SK-N-MC (cell line): ENCODE measurements at places on chromosomes 2 and 18.

- no peak for DNase-seq
Observed at GRCh38 chr2:23497063-23497462, 112.1 kb downstream of the KLHL29 start.

DNA sequence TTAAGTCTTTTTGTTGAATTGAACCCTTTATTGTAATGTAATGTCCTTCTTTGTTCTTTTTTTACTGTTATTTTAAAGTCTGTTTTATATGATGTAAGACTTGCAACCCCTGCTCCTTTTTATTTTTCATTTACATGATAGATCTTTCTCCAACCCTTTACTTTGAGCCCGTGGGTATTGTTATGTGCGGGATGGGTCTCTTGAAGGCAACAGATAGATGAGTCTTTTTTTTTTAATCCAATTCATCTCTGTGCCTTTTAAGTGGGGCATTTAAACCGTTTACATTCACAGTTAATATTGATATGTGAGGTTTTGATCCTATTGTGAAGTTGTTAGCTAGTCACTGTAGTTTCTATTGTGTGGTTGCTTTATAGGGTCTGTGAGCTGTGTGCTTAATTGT, 120.6 kb downstream of the NCOA1 start:
- DNase-seq, result no peak

DNA sequence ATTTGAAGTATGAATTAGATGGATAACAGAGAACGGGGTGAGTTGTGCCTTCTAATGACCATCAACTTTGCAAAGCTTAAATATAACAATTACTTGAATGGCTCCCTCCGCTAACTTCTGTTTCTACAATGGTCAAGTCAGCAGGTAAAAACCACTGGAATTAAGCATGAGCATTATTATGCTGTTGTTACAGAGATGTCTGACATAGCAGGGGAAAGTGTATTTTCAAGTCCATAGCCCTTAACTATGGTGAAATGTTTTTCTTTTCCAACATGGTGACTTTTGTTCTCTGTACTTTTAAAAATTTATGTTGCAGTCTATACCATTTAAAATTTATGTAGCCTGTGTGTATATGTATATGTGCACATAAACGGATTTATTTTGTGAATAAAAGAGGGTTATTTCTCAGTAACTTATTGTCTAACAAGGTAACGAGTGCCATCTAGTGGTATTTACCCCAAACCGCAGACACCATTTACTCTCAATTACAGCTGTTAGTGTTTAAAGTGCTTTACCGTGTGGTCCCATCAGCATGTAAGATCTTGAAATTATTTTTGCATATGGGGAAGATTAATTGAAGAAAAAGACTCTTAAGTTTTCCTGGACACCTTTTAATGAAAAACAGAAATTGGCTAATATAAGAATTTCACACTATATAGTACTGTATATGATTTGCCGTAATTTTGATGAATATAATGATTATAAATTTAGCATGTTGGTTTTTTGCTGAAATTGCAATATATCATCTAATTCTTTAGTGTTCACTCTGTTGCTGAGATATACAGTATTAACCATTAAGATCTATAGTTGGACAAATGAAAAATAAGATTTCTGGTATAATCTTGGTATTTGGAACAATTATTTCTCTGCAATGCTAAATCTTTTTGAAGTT, 78.2 kb downstream of the UBE2E3 start:
- no peak for DNase-seq

DNA sequence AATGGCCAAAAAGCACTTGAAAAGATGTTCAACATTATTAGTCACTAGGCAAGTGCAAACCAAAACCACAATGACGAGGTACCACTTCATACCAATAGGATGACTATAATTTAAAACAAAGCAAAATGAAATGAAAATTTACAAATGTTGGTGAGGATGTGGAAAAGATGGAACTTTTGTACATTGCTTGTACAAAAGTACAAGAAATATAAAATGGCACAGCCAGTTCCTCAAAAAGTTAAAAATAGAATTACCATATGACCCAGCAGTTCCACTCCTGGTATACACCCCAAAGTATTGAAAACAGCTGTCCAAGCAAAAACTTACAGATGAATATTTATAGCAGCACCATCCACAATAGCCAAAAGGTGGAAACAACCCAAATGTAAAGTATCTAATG, 107.8 kb upstream of the XPO1 start:
- DNase-seq, result no peak

DNA sequence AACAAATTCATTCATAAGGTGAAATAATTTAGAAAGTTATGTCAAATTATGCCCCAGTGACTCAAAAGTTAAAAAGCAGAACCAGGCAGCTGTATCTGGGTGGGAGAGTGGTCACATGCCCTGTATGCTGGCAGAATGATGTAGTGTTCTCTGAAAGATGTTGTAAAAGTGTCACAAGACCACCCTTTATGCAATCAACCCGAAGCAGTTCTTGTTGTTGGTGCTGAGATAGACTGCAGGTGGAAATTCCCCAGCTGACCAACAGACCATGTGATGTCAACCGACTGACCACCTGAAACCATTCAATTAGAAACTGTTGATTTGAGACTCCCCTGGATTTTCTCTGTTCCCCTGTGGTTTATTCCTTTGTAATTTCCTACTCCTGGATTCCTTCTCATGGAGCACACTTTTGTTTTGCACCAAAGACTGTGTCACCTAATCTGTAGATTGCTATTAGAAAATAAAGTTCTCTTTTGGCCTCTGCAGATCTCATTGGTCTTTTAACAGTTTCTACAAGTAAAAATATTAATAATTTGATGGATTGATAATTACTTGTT, 1341.3 kb upstream of the LRRTM1 start:
- no peak for DNase-seq

DNA sequence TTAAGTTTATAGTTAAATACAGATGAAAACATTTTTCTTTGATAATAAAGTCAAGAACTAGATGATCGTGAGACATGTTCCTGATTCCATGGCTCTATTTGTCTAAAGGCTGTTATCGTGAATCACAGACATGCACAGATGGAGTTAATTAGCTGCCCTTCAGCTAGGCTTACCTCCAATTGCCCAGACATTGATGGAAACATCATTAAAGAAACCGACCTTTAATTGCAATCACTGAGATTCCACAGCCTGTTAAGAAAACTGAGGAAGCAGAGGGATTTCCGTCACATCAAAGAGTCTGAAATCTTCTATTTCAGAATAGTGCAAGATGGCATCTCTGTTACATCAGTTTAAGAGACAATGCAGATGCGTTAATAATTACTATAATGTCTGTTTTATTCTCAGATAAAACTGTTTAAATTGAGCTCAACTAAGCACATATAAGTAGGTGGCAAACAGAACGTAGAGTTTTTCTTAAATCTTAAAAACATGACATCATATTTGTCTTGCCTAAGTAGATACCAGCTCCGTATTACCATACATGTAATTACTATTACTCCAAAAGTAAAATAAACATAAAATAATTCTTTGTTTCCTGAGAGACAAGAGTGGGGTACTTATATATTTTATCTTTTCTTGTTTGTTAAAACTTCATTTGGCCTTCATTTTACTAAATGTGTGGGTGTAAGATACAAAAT, 23.9 kb upstream of the CRACDL start:
- no peak for DNase-seq

DNA sequence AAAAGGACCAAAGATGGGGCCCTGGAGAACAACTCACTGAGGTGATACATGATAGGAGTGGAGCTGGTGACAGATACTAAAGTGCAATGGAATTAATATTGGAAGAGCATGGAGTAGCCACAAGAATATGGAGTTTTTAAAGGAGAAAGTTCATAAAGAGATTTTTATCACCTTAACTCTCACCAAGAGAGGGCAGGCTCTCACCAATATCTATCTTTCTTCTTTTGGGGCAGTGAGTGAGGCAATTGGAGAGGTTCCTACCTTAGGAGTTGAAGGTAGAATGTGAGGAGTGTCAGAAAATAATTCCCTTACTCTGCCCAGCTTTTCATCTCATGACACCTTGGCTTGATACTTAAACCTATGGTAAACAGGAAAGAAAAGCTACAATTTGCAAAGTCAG, 233.7 kb upstream of the CWC22 start:
- DNase-seq, result no peak

DNA sequence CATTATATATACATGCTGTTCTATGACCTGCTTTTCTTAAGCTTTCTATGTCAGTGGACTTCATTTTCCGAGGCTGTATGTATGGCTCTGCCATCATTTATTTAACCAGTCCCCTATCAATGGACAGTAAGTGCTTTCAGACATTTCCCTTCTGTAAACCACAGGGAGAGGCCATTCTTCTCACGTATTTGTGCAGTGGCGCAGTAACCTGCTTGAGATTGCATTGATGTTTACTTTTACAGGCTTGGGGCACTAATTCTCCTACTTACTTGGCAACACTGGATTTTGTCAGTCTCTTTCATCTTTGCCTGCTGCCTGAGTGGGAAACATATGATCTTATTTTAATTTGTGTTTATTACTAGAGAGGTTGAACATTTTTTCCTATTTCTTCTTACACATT, 52.1 kb downstream of the BOLA3 start:
- DNase-seq, result no peak

DNA sequence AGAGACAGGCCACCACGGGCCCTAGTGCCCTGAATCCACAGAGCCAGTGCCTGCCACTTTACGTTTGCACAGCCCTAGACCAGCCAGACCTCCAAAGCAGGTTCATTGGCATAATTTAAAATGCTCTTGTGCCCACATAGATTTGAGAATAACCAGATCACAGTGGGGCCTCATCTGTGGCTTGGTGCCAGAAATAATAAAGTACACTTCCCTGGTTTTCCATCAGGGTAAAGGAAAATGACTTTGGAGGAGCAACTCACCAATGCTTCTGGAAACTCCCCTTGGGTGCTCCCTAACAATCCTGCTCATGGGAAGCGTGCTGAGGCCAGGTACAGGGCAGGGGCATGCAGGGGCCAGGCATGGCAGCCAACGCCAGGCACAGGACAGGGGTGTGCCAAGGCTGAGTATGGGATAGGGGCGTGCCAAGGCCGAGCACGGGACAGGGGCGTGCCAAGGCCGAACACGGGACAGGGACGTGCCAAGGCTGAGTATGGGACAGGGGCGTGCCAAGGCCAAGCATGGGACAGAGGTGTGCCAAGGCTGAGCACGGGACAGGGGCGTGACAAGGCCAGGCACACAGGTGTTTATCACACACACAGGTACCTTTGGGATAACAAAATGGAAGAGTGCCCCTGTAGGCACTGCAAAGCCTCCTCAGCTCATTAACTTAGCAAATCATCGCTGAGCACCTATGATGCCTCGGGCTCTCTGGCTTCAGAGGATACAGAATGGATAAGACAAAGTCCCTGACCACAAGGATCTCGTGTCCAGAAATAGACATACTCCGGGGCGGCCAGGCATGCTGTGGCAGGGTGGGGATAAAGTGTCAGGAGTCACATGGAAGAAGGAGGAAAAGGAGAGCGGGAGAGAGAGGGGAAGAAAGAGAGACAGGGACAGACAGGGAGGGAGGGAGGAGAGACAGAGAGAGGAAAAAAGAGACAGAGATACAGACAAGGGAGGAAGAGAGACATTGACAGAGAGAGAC, 334.7 kb downstream of the EIPR1 start:
- no peak for DNase-seq

DNA sequence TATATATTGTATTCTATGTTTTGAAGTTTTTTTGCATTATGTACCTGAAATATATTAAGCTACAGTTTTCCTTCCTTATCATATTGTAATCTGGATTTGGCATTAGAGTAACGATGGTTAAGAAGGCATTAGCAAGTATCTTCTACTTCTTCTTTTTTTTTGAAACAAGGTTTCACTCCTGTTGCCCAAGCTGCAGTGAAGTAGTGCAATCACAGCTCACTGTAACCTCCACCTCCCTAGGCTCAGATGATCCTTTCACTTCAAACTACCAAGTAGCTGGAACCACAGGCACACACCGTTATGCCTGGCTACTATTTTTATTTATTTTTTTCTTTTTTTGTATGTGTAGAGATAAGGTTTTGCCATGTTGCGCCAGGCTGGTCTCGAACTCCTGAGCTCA, 201.1 kb downstream of the ZNF804A start:
- no peak for DNase-seq

DNA sequence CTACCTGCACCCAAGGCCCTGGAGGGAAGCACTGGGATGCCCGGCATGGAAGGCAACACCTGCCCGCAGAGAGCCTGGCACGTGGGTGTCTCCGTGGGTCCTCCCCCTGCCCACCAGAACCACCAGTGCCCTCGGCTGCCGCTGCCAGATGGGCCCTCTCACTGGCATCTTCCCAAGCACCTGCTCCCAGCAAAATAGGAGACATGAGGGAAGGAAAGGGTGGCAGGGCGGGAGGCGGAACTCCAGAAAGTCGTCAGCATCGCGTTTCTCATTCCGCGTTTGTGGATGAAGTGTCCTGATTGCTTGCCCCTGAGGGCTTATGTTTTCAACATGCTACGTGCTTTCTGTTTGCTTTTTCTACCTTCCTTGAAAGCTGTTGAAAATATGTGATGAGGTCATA, 8.8 kb upstream of the SNTG2 start:
- no peak for DNase-seq

GRCh38 chr2:122168799-122169198, 413.3 kb downstream of the TSN start:
- DNase-seq, result no peak

GRCh38 chr2:166084301-166084700, 43.5 kb downstream of the SCN1A start:
- DNase-seq, result no peak

- no peak for DNase-seq
Observed at GRCh38 chr2:25377822-25378421, 36.2 kb upstream of the DNMT3A start.

DNA sequence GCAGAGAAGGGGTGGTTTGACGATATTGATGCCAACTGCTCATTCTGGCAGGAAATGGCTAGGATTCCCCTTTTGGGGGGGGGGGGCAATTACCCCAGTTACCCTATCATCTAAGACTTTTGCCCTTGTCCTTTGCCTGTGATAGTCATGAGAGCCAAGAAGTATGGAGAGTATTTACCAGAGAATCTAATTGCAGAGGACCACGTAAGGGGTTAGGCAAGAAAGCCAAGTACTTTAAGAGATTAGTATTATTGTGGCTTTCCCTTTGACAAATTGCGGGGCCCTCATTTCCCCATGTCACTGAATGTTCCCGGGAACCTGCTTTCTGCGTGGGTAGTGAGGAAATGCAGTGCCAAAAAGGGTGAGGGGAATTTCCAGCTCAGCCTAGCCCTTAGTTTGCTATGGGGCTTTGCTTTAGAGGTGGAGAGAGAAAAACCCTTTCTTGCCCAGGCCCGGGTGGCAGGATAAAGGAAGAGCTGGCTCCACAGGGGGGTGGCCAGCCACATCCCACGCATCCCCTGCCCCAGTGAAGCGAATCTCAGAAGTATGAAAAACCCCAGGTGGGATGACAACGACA, 1.5 kb downstream of the AQP4 start:
- no peak for DNase-seq

DNA sequence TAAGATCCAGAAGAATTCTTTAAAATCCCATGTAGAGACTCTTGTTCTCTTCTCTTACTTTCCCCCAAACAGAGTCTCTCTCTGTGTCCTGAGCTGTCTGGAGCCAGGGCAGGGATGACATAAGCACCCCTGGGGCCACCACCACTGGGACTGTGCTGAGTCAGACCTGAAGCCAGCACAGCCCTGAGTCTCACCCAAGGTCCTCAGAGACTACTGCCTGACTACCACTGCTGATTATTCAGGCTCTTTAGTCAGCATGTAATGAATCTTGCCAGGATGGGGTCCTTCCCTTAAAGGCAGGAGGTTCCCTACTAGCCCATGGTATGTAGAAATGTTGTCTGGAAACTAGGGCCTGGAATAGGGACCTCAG, 34.9 kb upstream of the DYNC1I2 start:
- no peak for DNase-seq
